DMS79 (cell line): ENCODE measurements at places on chromosomes 12 and 14.

DNA sequence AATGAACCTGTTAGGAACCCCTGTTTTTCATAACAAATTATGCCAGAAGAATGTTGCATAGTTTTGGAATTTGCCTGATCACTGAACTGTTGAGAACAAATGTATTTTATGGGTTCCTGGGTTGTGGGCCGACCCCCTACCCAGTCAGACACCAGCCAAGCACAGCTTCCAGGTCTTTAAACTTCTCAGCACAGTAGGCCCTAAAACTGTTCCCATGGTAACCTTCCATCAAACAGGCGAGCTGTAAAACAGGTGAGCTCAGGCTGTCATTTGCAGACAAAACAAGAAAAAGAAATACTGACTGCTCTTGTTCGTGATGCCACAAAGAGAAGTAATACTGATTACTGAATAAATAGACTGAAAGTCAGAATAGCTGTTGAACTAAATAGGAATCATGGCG lies 147.0 kb downstream of the PTPRO start:
- DNase-seq = no peak

GRCh38 chr12:753611-754472 lies 1.5 kb downstream of the WNK1 start:
- DNase-seq = peak; percentile 25

GRCh38 chr14:68497011-68497410 lies 295.9 kb downstream of the ZFP36L1 start:
- no peak for DNase-seq

GRCh38 chr12:116919247-116919661 lies 8.5 kb downstream of the FBXW8 start:
- no peak for DNase-seq

- DNase-seq = no peak
These were observed 48.4 kb downstream of the ZNF641 start for GRCh38 chr12:48302161-48302911.

- DNase-seq = no peak
These were observed 146.5 kb downstream of the TTC7B start for GRCh38 chr14:90669731-90670130.

DNA sequence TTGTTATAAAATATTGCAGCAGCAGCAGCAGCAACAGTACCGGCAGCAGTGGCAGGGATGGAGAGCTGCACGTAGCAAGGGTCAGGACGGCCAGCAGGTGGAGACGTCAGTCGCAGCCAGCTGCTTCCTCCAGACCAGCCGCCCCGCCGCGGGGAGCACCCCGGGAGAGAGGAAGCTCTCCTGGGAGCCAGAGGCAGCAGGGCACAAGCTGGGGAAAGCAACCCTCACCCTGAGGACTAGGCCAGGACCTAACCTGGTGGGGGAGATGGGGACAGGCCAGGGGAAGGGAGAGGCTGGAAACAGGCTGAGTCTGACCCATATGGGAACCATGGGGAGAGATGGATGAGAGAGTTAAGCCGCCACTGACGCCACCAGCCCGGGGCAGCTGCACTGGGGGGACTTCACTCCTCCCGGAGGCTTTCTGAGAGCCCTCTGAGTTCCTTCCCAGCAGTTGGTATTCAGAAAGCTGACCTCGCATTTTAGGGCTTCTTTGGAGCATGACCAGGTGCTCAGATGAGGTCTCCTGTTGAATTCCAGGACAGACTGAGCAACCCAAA lies 56.3 kb downstream of the SPTB start:
- peak; percentile 52 for DNase-seq

DNA sequence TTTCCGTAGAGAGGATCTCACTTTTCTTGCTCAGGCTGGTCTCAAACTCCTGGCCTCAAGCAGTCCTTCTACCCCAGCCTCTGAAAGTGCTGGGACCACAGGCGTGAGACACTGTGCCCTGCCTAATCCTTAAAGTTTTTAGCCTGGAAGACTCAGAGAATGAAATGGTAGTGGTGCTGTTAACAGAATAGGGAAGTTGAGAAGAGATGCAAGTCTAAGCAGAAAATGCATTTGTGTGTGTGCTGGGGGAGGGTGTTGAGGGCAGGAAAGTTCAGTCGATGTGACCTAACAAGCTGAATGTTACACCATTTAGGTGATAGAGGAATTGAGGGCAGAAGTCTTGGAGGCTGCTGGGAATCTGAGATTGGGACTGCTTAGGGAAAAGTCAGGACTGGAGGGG lies 6.9 kb upstream of the TUBA1A start:
- DNase-seq = no peak

DNA sequence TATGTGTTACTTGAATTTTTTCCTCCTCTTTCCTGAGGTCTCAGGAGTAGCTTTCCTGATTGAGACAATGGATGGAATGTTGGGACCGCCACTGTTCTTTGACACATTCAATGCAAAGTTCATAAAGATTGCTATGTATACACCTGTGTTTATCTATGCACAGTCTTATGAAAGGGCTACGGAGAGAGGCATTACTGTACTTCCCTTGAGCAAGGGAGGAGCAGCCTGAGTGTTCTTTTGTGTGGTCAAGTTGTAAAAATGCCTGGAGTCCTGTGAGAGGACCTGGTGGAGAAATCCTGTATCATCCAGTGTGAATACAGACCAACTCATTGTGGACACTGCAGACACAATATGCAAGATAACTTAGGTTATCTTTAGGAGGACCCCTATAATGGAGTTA lies 1.2 kb downstream of the SRGAP1 start:
- no peak for DNase-seq

- peak; percentile 71 for DNase-seq
These were observed at the start of gene STON2 for GRCh38 chr14:81400202-81400678. STON2 (minus strand) TSS chr14:81400324; CDS start chr14:81398382, 1,942 bp downstream.

- no peak for DNase-seq
These were observed 10.0 kb downstream of the RILPL1 start for GRCh38 chr12:123523518-123523917.

GRCh38 chr12:107663277-107663676 lies 22.3 kb upstream of the PWP1 start:
- DNase-seq = no peak

GRCh38 chr14:30227876-30228275 lies 300.2 kb upstream of the PRKD1 start:
- DNase-seq = no peak

DNA sequence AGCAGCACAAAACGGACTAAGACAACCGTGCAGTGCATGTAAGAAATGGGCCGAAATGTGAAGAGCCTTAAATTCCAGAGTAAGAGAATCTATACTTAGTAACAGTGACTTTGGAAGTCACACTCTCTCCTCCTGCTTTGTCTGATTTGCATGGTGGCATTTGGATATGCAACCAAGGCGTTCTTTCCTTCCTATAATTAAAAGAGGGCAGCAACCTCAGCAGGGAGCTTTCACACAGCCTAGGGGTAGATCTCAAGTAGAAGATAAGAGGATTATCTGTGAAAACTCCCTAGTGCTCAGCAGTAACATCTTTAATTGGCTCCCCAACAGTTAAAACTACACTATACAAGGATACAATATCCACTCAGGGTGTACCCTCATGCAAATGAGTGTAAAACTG lies 16.5 kb downstream of the GMFB start:
- DNase-seq = no peak

GRCh38 chr14:96267336-96267735 lies 11.3 kb downstream of the BDKRB1 start:
- DNase-seq = peak; percentile 39
